Activated gamma-delta T cell treated with Interleukin-2 at 50 U/mL for 16 hours (primary cell): ENCODE measurements at places on chromosomes 6 and 20.
A peak's percentile ranks its signal among the peaks of the same experiment; 100 is the strongest.

GRCh38 chr20:32327087-32327681 lies 30.9 kb upstream of the ASXL1 start:
- DNase-seq: no peak

DNA sequence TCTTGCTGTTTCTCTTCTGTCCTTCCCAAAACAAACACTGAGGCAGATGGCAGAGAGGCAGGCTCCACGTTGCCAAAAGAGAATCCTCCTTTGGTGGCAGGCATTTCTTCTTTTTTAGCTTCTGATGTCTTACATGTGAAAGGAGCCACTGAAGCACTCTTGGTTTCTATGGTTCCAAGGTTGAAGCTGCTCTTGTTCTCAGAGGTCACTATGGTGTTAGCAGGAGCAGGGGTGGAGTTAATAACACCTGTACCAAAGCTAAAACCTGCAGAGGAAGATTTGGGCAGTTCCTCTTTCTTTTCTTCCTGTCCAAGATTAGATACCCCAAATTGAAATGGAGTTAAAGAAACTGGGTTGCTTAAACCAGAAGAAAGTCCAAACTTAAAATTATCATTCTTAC lies 28.8 kb downstream of the FAM8A1 start:
- DNase-seq: no peak

DNA sequence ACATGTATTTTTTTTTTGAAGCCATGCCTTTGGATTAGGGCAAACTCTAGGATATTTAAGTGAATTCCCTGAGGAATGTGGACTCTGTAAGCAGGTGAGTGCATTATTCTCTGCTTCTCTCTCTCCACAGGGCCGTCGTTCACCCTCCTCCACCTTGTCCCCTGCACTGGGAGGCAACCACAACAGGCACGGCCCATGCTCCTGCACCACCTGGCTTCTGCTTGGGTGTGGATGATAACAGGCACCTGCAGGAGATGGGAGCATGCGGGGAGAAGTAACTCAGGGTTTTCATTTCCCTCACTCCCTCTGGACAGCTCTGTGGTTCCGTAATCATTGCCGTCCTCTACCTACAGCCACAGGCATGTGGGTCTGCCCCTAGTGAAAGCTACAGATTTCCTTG lies 43.4 kb downstream of the HLA-C start:
- DNase-seq: no peak

DNA sequence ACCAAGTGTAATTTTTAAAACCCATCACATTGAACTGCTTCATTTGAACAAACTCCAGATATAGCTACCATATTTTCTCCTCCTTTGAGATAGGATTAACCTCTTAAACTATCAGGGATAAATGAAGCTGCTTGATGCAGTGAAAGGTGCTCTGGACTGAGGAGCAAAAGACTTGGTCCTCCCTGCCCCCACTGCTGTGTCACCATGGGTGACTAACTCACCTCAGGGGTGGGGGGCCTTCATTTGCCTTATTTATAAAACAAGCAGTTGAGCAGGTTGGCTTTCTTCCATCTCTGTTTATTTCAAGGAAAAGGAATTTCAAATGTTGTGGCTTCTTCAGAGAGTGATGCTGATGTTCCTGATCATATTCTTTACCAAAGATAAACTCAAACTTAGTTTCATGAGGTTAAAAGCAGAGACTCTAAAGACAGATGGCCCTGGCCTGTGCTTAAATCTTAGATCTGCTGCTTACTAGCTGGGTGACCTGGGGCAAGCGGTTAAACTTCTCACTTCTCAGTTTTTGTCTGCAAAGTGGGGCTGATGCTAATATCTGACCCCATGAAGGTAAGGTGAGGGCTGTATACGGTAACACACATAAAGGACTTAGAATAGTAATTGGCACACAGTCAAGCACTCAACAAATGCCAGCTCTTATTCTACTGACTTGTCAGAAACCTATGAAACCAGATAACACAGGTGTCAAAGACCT lies 50.5 kb downstream of the FHL5 start:
- DNase-seq: no peak

DNA sequence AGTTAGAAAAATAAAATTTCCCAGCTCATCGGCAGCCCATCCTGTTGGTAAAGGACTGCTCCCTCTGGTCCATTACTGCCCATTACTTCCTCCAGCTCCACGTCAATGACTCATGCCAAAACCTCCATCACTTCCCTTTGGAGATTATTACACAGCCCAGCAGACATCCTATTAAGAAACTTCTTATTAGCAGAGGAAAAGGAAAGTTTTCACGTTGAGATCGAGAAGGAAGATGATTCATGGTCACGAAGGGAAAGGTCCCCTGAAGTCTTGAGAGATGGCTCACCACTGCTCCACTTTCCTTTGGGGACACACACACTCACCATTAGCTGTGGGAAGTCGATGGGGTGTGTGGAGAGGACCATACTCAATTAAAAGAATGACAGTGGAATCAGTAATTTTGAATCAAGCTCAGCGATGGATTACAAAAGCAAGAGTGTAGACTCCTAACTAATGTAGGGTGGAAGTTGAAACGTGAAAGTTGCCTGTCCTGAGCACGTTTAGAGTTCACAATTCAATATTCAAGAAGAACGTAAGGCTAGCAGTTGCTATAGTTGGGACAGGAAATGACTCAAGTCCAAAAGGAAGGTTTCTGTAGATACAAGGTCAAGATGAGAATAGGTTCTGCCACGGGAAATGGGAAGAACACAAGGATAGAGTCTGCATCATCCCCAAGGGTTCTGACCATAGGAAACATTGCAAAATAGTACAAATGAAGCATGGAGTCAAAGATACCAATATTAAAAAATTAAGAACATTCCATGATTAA lies 21.6 kb downstream of the SASH1 start:
- DNase-seq: no peak

- DNase-seq: no peak
Measured at GRCh38 chr6:157586476-157587126, 205.6 kb downstream of the ZDHHC14 start.

GRCh38 chr6:3356824-3357420 lies 98.2 kb downstream of the PSMG4 start:
- no peak for DNase-seq

- DNase-seq: peak; percentile 65
Measured at GRCh38 chr20:49979030-49979832, 3.5 kb upstream of the SNAI1 start.

GRCh38 chr20:16191496-16191895 lies 381.8 kb downstream of the KIF16B start:
- no peak for DNase-seq

DNA sequence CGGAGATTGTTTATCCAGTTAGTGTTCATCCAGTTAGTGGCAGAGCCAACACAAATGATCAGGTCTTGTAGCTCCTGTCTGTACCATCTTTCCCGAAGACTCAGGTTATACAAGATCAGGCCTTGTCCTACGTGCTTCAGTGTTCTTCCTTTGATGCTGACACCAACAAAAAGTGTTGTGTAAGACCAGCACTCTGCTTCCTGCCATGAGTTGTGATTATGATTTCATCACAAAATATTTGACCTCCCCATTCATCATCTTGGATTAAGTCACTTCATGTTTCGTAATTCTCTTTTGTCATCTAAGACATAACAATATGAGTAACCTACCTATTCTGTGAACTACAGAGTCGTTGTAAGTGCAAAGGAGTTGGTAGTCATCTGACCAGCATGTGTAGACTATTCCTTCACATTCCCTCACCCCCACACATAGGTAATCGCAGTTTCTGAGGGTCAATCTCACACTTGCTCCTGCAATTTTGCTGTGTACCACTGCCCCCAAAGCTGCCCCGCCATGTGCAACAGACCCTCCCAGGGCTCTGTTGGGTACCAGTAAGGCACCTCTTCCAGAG lies 135.6 kb upstream of the SLC22A23 start:
- DNase-seq: no peak

DNA sequence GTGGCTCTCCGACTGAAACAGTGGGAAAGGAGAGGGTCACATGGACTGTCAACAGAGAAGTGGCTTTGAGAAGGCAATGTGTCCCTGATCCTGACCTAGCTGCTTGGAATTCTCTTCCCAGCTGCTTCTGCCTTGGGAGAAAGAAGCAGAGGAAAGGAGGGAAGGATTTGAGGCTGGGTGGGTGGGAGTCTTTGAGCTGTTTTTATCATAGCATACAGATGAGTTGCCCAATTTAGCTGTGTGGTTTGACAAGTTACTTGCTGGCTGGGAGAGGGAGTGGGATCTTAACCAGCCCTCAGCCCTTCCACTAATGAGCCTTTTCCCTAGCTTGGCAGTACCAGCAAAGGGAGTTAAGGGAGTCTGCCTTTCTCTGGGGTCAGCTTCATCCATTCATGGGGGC lies 51.1 kb upstream of the MYL9 start:
- DNase-seq: no peak

DNA sequence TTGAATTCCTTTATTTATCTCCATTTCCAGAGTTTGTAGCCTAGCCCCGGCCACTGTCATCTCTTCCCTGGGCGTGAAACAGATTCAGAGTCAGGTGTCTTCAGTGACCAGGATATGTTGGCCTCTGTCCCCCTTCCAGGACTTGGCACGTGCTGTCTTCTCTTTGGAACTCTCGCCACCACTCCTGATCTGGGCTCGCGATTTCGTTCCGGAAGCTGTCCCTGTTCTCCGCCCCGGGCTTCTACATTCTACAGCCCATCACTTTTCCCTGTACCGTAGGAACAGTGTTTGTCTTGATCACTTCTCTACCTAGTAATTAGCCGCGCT lies 739 bp downstream of the GSS start:
- DNase-seq: no peak

DNA sequence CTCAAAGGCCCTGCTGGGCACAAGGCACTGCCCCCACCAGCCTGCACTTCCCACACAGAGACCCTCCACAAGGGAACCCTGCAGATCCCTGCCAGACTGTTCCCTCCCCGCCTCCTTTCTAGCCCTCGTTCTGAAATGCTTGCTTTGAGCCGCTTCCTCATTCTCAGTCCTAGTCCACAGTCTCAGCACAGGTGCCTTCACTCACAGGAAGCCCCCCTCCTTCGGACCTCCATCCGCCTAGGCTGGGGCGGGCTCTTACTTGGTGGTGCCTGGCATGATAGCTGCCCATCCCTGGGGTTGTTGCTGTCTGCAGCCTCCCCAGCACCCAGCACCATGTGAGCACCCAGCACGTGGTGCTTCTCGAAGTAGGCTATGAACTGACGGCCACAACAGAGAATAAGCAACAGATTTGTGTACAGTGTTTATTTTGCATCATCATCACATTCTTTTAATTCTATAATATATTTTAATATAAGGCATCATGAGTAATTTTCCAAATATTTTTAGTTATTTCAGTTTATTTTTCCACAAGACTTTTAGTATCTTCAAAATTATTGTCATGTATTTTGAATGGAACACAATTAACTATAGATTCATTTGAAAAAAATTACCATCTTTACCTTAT lies 12.3 kb downstream of the CST5 start:
- no peak for DNase-seq

GRCh38 chr20:14335052-14335451 lies 2.4 kb downstream of the FLRT3 start:
- DNase-seq: no peak

GRCh38 chr20:57594092-57594951 lies 25.9 kb downstream of the ZBP1 start:
- peak; percentile 54 for DNase-seq

- no peak for DNase-seq
Measured at GRCh38 chr6:20630617-20631548, 96.6 kb downstream of the CDKAL1 start.
